ENCODE measurements at places on chromosomes 2 and 18.

- DNase-seq, result no peak
Observed at GRCh38 chr2:120887741-120888231, 152.1 kb downstream of the GLI2 start.

- no peak for DNase-seq
Observed at GRCh38 chr2:147628971-147629421, 215.8 kb upstream of the ACVR2A start.

DNA sequence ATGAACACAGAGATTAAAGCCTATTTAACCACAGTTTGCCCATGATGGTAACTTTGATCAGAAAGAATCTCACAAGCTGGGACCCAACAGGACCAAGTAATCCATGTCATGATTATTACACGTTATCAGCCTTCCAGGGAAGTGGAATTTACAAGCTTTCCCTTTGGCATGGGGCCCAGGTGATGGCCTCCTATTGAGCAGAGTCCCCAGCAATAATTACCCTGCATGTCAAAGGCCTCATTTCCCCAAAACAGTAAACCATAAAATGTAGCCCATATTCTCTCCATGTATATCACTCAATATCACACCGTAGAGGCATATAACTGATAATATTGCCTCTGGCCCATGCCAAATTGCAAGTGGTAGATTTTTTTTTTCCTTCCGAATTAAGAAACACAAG, 38.9 kb downstream of the PRKRA start:
- DNase-seq, result peak; percentile 32

- DNase-seq, result no peak
Observed at GRCh38 chr2:59932341-59932740, 621.1 kb downstream of the BCL11A start.

GRCh38 chr18:1090758-1091157, 186.1 kb downstream of the ADCYAP1 start:
- DNase-seq, result no peak

DNA sequence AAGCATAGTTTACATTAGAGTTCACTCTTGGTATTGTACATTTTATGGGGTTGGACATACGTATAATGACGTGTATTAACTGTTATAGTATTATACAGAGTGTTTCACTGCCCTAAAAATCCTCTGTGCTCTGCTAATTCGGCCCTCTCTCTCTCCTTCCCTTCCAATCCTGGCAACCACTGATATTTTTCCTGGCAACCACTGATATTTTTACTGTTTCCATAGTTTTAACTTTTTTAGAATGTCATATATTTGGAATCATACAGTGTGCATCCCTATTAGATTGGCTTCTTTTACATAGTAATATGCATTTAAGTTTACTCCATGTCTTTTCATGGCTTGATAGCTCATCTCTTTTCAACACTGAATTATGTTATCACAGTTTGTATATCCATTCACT, 526.7 kb downstream of the RIT2 start:
- no peak for DNase-seq

DNA sequence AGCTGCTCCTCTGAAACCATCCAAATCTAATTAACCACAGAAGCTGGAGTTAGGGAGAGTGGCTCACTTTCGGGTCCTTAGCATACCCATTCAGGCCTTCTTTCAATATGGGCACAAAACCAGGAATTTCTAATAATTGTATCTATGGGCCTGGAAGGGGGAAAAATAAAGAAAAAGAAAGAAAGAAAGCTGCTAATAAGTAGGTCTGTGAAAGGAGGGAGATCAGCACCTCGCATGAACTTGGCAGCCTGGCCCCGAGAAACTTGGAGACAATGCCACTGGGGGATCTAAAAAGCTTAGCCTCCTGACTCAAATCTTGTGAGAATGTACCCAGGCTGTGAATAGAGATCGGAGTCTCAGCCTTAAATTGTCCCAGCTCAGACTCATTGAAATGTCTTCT, 252.1 kb upstream of the SLC14A2 start:
- no peak for DNase-seq

DNA sequence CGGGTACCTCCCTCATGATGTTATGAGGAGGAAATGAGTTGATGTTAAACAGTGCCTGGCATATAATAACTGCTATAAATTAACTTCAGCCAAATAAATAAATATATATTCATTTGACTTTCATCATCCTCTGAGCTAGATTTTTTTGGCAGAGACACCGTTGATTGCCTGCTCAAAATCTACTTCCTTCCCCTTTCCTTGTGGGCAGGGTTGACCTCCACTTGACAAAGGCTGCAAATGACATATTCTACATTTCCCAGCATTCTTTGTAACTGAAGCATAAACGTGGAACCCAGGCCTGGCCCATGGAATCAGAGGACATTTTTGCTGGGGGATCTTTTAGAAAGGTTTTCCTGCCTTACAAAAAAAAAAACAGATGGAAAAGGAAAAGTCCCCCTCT, 177.8 kb downstream of the TXNL1 start:
- no peak for DNase-seq

DNA sequence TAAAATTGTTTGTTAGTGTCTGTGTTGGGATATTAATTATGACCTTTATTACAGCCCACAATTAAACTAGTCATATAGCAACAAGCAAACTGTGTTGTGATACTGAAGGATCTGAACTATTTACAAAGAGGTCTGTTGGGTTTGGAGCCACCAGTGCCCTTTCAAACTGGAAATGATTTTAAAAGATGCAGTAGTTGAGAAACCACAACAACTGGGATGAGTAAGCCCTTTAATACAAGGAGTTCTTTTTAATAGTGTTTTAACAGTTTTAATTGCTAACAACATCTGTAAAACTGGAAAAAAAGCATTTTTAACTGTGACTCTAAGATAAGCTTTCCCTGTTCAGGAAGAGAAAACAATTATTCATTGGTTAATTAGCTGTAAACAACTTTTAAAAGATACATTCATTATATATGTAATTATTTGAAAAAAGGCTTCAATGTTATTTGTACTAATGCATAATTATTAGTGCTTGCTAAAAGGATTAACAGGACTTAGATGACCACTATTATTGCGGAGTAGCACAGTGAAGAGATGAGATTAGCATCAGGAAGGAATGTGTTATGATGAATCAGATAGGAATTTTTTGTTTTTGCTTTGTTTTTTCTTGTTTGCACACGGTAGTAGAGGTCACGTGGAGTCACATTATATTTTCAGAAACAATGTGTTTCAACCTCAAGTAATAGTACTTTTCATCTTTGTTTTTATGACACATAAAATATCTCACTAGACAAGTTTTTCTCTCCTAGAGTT, 392.7 kb upstream of the FANCL start:
- no peak for DNase-seq

DNA sequence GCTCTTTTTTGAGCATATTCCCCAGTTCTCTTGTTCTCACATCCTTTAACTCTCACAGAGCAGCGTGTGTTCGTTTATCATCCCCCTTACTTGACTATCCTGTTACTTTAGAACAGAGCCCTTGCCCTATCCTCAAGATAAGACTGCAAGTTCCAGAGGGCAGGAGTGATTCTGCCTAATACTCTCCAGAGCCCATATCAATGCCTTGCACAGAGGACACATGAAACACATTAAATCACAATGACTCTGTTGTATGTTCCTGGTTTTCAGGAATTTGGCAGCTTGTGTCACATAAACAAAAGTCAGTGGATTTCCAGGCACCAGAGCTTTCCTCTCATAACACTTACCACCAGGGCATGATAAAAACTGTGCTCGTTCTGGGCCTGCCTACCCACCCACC, 156.7 kb downstream of the RNF144A start:
- DNase-seq, result no peak

Data from LoVo (cell line).